Omental fat pad (tissue), 4 donors: ENCODE measurements at places on chromosomes 2 and 18.

GRCh38 chr18:36724591-36725001 lies 104.2 kb downstream of the TPGS2 start:
- no peak for DNase-seq

GRCh38 chr2:25226827-25227226 lies 58.4 kb upstream of the POMC start:
- no peak for DNase-seq

GRCh38 chr2:163475815-163476214 lies 260.0 kb downstream of the FIGN start:
- no peak for DNase-seq

DNA sequence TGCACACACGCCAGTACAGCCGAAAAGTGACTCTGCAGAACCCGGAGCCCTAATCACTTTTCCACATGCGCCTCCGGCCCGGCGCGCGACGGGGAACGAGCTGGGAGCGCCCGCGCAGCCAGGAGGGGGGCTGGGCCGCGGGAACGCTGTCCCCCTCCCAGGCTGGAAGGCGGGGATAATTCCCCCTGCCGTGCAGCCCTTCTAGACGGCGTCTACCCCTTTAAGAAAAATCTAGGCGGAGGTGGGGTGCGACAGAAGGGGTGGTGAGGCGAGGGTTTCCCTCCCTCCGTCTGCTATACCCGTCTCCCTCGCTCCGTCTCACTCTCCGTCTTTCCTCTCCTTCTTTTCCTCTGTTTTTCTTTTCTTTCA lies 2.4 kb downstream of the CYP26B1 start:
- DNase-seq = peak; percentile 22

DNA sequence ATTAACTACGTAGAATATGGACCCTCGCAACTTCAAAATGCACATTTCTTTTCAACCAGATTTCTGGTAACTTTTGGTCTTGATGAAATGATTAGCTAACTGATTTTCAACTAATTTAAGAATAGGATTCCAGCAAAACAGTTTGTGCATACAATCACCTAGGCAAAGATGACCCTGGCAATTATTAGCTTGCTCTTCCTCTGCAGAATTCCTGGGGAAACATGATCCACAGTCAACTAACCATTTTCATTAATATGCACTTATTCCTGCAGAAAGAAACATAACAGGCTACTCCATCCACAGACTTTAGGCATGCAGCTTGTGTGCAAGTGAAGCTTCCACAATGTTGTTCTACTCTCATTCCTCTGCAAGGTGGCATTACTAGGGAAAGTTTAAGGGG lies 1150.8 kb upstream of the FANCL start:
- DNase-seq = no peak
